ENCODE measurements at places on chromosomes 16 and 17. TPM values are rescaled to one million over a fixed set of nuclear protein-coding genes. Genes with fewer than 3 reads are reported as not detected.
A peak's percentile ranks its signal among the peaks of the same experiment; 100 is the strongest.

DNA sequence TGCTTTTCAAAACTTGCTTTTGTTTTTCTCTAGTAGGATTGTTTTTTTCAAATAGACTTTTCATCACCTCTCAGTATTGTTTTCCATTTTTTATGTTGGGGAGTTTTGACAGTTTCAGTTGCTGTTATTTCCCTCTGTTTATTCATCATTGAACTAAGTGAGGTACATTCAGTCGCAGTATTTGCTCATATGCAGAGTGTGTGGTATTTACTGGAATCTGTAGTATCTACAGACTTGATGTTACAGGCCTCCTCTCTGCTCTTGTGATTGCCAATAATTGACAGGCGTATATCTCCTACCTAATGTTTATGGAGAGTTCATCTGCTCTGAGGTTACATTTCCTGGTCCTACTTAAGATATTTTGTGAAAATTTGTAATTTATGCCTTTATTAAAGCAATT is 49.6 kb downstream of the COX10 start:
- DNase-seq, result no peak

TMED6 gene
- not detected for total RNA-seq

ASGR1 gene
- total RNA-seq, result 5.4 TPM

GRCh38 chr16:81708266-81709015 is 70.7 kb upstream of the PLCG2 start:
- DNase-seq, result no peak

FAM20A gene
- total RNA-seq, result 25.3 TPM

TSPOAP1 gene
- total RNA-seq, result 26.3 TPM

GRCh38 chr16:20747030-20747816 is 5.6 kb upstream of the THUMPD1 start:
- DNase-seq, result no peak

DNA sequence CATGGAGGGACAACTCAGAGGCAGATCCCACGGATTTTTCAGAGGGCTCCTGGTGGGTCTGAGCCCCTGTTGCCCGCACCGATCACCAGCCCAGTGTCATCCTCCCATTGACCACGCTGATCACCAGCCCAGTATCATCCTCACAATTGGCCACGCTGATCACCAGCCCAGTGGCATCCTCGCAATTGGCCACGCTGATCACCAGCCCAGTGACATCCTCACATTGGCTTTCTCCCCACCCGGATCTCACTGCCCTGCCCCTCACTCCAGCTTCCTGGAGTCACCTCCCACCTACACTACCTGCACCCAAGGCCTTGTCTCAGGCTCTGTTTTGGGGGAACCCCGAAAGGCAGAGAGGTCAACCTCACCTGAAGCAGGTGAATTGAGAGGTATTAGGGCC is 358.2 kb upstream of the TNRC6C start:
- DNase-seq, result no peak

GRCh38 chr16:68668266-68668665 is 23.2 kb downstream of the CDH3 start:
- no peak for DNase-seq

DNA sequence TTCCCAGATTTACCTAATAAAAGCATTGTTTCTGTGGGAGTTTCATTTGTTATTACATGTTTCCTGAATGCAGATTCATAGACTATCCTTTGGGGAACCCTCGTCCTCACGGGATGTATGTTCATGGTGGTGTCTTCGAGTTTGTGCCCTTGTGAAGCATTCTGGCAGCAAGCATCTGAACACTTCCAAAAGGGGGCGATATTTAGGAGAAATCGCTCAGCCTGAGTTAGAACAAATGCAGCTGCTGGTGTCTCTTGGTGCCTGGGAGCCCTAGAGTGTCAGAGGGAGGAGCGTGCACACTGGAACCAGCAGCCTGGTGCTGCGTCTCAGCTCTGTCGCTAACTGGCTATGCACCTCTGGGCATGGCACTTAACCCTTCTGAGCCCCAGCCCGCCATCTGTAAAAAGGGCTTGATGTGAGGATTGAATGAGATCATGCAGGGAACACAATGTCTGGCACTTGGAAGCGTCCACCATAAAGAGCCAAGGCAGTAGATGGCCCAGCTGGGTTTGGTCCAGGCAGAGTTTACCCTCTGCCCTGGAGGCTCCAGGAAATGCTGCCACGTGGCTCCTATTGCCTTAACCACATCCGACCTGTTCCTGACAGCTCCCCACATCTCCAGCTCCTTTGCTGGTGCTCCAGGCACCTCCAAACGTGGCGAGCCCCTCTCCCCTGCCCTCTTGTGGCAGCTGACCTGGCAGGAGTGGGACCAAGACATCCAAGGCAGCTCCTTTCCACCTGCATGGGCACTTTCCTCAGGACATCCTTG is 25.0 kb upstream of the C16orf78 start:
- DNase-seq, result no peak

DNA sequence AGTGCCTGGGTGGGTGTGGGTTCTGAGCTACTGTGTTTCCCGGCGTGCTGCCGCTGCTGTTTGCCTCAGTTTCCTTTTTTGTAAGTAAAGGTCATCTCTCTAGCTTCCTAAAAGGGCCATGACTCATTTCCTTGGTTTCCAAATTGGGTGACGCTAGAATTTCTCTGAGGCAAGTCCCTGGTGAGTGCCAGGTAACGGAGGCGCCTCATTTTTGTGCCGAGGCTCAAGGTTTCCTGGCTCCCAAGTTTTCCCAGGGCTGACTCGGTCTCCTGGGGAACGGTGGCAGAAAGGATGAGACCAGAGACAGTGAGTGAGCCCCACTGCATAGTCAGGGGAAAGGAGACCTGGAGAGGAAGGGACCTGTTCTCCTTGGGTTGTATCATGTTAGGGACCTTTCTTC is 20.3 kb downstream of the MSI2 start:
- no peak for DNase-seq

GRCh38 chr16:22848451-22848850 is 34.5 kb downstream of the HS3ST2 start:
- DNase-seq, result no peak

DNA sequence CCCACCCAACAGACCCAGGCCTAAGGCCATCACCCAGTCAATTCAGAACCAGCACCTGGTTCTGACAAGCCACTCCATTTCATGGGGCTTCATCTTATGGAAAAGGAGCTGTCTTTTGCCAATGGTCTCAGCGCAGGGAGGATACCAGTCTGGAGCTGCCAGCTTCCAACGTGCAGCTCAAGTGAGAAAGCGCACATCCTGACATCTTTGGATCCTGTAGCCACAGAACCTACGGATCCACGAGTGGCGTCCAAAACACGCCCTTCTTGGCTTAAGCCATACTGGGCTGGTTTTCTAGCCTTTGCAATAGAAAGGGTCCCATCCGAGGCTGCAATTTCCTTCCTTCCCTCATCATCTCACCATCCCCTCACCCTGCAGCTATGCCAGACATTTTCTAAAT is 101.8 kb downstream of the GAS7 start:
- DNase-seq, result no peak

DNA sequence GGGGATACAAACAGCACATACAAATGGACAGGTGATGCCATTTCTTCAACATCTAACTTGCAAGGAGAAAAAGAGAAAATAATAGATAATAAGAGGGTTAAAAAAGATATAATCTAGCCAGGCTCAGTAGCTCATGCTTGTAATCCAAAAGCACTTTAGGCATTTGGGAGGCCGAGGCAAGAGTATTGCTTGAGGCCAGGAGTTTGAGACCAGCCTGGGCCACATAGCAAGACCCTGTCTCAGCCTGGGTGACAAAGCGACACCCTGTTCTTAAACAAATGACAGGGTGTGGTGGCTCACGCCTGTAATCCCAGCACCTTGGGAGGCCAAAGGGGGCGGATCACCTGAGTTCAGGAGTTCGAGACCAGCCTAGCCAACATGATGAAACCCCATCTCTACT is 19.3 kb downstream of the C16orf87 start:
- DNase-seq, result no peak

FAM117A gene
- 12.1 TPM for total RNA-seq

- DNase-seq, result no peak
Measured at GRCh38 chr16:30470632-30470995, 1.9 kb upstream of the ITGAL start.

GRCh38 chr17:74430385-74430705 is 1.5 kb upstream of the GPRC5C start:
- no peak for DNase-seq

CACNA1H gene
- total RNA-seq, result 14.7 TPM

PDK2 gene
- total RNA-seq, result 35.5 TPM

- no peak for DNase-seq
Measured at GRCh38 chr17:39737760-39738567, at the start of gene GRB7. GRB7 (plus strand) TSS chr17:39737938; CDS start chr17:39742302, 4,364 bp downstream.

DNA sequence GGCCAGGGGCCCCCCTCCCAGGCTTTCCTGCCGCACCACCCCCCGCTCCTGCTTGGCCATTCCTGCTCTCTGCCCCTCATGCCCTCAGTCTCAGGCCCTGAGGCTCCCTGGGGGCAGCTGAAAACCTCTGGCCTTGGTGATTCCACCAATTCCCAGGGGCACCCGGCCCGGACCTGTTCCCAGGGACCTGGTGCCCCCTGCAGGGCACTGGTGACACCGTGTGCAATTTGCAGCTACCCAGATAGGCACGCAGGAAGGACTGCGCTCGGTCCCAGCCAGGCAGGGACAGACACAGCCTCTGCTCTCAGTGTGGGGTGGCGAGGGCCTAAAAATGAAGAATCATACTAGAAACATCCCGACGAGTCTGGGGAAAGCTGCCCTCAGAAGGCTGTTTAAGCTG is 13.4 kb downstream of the WFDC1 start:
- DNase-seq, result no peak

GRCh38 chr17:35915153-35915964 is 15.2 kb downstream of the RDM1 start:
- DNase-seq, result no peak

DNA sequence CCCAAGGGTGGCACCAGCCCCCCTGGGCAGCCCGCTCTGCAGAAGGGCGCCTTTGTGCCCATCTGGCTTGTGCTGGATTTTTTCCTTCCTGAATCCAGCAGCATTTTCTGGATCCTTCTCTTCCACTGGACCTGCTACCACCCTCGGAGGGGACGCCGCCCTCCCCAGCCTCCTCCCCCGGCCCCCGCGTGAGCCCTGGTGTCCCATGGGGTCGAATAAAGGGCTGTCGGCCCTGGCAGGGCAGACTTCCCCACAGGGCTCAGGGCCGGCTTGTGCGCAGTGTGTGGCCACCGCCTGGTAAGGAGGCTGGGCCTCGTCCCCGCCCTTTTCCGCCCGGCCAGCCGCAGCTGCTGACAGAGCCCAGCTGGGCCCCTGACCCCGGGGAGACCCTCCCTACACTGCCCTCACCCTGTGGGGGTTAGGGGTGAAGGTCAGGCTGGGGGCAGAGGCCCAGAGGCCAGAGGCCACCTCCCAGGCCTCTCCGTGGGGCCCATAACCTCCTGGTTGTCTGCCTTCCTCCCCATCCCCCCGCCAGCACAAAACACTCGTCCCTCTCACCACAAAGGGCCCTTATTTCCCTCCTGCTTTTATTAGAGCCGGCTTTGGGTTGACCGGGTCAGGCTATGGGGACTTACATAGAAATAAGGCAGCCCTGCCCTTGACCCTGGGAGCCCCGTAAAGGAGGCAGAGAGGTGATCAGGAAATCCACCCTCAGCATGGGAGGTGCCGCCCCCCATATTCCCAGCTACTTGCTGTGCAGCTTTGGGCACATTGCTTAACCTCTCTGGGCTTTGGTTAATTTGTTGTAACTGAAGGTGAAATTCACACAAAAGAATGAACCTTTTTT is 179.3 kb upstream of the CIBAR2 start:
- no peak for DNase-seq

DNA sequence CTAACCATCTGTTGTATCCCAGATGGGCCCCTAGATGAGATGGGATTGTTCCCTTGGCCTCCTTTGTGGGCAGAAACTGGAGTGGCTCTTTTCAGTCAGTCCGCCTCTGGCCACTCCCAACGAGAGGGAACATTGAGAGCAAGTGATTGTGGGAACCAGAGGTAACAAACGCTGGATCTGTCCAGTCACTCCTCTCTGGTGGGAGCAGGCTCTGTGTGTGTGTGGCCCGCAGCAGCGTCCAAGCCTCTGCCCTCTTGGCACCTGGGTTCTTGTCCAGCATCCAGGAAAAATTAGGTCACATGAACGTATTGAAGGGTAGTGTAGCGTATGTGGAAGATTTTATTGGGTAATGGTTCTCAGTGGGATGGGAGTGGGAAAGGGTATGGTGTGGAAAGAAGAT is 101.9 kb upstream of the COX10 start:
- DNase-seq, result no peak

GRCh38 chr17:62713086-62713881 is 85.8 kb downstream of the MRC2 start:
- no peak for DNase-seq

- no peak for DNase-seq
Measured at GRCh38 chr17:45061606-45062205, 589 bp downstream of the NMT1 start.

DNA sequence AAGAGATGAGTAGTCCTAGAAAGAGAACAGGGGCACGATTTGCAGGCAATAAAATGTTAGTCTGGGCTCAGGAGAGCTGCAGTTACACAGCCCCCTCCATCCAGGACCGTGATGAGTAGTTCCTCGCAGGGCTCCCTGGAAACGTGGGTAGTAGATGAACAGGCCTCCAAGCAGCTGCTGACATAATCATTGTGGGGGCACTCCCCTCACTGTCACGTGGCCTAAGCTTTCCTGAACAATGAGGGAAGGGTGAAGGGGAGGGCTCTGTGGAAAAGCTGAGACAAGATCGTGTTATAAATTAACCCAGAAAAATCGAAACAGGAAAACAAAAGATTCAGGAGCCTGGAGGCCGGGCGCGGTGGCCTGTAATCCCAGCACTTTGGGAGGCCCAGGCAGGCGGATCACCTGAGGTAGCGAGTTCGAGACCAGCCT is 1.3 kb upstream of the PER1 start:
- DNase-seq, result peak; percentile 73

DNA sequence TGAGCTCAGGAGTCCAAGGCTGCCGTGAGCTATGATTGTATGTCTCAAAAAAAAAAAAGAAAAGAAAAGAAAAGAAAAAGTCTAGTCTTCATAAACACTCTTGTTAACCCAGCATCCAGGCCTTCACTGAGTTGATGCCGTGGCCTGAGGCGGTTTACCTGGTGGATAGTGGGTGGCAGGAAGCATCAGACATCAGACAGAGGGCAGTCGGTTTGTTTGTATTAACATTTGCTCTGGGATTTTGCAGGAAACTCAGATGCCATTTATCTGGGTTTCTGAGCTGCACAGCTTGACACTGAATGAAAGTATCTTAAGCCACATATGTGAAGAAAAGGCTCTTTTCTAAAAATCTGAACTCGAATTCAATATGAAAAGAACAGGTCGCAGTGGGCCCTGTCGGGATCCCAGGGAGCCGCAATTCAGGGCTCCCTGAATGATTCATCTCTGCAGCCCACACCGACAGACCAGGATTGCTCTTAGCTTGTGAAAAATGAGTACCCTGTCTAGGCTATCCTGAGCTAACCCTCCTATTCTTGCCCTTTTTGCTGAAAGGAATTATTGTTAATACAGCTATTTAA is 1.1 kb upstream of the DBNDD1 start:
- no peak for DNase-seq

DNA sequence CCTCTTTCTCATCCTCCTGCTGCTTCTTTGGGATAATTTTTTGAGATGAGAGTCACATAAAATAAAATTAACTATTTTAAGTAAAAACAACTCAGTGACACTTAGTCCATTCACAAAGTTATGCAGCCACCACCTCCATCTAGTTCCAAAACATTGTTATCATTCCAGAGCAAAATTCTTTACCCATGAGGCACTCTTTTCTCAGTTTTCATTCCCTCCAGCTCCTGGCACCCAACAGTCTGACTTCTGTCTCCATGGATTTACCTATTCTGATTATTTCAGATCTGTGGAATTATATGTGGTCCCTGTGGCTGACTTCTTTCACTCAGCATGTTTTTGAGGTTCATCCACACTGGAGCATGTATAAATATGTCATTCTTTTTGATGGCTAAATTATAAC is 239.9 kb upstream of the DYNLRB2 start:
- no peak for DNase-seq

RANBP10 gene
- 14.1 TPM for total RNA-seq

KRT12 gene
- total RNA-seq, result not detected

All from thoracic aorta (tissue), 2 donors.